ENCODE measurements at places on chromosomes 12 and 14.

DNA sequence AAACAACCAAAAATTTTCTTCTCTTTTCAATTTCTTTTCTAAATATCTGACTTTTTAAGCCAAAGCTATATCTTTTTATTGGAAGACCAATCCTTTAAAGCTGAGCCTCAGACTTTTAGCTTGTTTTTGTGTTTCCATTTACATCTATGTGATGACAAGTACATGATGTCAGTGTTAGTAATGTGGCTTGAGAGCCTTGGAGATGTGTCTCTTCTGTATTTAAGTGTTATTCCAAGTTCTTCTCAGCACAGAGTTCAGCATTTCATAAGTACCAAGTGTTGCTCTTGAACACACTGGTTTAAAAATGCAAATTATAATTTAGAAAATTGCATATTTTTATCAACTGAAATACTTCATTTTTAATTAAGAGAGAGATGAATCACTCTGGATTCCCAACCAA, 948.9 kb upstream of the FLRT2 start:
- DNase-seq = no peak

DNA sequence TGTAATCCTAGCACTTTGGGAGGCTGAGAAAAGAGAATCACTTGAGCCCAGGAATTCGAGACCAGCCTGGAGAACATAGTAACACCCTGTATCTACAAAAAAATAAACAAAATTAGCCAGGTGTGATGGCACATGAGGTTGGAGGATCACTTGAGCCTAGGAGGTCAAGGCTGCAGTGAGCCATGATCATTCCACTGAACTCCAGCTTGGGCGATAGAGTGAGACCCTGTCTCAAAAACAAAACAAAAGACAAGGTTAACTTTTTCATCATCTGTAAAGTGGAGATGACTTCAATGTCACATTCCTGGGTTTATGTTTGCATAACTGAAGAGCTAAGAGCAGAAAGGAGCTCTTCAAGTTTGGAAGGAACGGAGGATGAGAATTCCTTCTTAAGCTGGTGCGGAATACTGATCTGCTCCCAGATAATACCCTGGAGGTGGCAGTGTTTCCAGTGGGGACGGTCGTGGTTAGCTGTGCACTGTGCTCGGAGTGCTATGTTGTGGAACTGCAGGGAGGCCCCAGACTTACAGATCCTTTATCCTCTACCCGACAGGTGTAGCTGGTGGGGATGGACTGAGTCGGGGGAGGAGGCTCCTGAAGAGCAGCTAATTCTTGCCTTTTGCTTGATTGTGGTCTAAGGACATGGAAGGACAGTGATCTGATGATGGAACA, 22.5 kb upstream of the BICD1 start:
- no peak for DNase-seq

DNA sequence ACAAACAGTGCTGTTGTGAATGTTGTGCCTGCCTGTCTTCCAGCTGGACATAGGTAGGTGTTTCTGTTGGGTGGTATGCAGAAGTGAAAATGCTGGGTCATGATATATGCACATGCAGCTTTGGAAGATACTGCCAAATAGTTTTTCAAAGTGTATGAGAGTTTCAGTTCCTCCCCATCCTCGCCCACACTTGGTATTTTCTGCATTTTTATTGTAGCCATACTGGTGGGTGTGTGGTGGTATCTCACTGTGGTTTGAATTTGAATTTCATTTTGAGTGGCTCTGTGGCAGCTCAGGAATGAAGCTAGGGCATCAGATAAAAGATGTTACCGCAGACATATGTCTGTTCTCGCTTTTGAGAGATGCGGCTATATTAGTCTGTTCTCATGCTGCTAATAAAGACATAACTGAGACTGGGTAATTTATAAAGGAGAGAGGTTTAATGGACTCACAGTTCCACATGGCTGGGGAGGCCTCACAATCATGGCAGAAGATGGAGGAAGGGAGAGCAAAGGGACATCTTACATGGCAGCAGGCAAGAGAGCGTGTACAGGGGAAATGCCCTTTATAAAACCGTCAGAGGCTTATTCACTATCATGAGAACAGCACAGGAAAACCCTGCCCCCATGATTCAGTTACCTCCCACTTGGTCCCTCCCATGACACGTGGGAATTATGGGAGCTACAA, 183.1 kb downstream of the CAND1 start:
- no peak for DNase-seq

- DNase-seq = no peak
Observed at GRCh38 chr14:26685401-26685800, 87.6 kb upstream of the NOVA1 start.

GRCh38 chr12:6273205-6273540, 37.3 kb upstream of the PLEKHG6 start:
- no peak for DNase-seq

- no peak for DNase-seq
Observed at GRCh38 chr14:100212476-100213333, 26.2 kb upstream of the YY1 start.

Data from stimulated activated CD8-positive, alpha-beta memory T cell treated with anti-CD3 and anti-CD28 coated beads, Interleukin-7, amount 100 ng/mL, for 1 hour (primary cell).